ENCODE measurements at places on chromosomes 2 and 18.

DNA sequence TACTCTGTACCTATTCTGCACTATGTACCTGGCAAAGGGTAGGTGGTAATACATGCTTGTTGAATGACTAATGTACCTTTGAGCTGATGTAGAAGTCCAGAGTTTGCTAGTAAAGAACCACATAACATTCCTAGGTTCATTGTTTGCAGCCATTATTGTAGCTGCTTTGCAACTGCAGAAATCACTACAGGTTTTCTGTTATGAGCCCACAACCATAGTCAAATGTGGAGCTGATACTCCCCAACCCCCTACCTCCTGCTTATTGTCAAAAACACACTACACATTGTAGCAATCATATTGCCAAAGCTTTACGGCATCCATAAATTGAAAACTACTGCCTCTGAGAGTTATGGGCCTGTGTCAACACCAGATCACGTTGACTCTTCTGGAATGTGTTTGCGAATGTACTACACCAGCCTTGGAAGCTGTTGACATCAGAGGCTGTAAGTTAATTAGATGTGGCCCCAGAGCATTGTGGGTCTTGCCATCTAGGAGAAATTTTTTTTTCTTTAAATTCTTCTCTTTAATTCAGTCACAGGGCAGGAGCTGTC lies 187.0 kb downstream of the AGPS start:
- no peak for DNase-seq

GRCh38 chr18:45852631-45853030 lies 27.2 kb downstream of the SIGLEC15 start:
- DNase-seq, result no peak

GRCh38 chr18:48589797-48590519 lies 51.1 kb downstream of the CTIF start:
- DNase-seq, result no peak

GRCh38 chr18:60556326-60556725 lies 183.8 kb upstream of the MC4R start:
- DNase-seq, result no peak

DNA sequence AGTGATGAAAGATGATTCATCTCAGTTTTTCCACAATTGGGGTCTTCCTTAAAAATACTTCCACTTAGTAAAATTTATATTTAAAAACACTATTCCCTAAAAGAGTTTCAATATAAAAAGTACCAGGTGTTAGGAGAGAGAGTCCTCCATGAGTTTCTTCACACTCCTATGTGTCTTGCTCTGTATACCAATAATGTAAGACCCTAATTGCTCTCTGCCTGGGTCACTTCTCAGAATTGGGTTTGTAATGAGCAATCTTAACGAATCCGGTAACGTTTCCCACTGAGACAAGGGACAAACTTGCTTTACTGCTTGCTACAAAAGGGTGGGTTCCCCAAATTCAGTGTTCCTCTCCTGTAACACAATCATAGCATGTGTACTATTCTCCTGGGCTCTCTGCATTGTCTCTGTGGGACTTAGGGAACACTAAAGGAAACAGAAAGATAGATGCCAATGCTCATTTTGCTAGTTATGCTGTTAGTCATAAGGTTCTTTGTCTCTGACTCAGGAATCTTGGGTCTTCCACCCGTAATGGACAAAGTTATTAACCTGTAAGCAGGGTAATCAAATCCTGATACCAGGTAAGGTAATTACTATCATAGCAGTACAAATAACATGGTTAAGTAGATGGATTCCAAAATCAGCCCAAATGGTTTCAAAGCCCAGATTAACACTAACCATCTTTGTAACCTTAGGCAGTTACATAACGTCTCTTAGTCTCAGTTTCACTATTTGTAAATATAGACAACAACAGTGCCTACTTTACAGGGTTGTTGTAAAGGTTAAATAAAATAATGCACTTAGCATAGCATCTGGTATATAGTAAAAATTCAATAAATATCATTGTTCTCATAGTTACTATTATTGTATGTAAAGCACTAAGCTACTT lies 46.3 kb downstream of the ITSN2 start:
- DNase-seq, result no peak

GRCh38 chr2:98903064-98903355 lies 33.0 kb downstream of the CRACDL start:
- DNase-seq, result no peak
